ENCODE measurements at places on chromosomes 12 and 14. TPM values are rescaled to one million over a fixed set of nuclear protein-coding genes. Genes with fewer than 3 reads are reported as not detected.

GRCh38 chr14:74492776-74493342 is at the start of gene NPC2:
Gene NPC2 (minus strand): TSS chr14:74493305. CDS start chr14:74493274, 31 bp downstream.
- no peaks in the 10 kb centered on the region for H3K36me3 ChIP-seq
- H3K4me1 ChIP-seq: peaks cover 5% of the 10 kb centered on the region
- H3K4me3 ChIP-seq: peak within 1 kb of the TSS; percentile 87
- no peak for DNase-seq
- no peaks in the 10 kb centered on the region for H3K27me3 ChIP-seq

DNA sequence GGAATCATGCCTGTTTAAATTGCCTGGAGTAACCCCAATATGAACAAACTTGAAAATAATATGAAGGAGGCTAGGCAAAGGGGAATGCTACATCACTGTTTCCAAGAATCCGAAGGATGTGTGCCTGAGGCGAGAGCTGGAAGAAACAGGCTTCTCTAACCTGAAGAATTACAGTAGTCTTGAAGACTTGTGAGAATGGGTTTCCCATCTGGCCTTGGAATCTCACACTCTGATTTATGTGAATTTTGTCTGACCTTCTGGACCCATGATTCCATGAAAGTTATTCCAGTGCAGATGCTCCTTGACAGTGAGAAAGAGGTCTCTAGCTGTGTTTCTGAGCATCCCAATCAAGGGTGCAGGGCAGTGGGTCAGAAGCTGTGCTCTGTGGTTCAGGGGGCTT is 122.1 kb upstream of the PARP11 start:
- no peak for DNase-seq
- H3K4me3 ChIP-seq: no peak overlapping the region
- H3K36me3 ChIP-seq: no peaks in the 10 kb centered on the region
- no peaks in the 10 kb centered on the region for H3K27me3 ChIP-seq

DNA sequence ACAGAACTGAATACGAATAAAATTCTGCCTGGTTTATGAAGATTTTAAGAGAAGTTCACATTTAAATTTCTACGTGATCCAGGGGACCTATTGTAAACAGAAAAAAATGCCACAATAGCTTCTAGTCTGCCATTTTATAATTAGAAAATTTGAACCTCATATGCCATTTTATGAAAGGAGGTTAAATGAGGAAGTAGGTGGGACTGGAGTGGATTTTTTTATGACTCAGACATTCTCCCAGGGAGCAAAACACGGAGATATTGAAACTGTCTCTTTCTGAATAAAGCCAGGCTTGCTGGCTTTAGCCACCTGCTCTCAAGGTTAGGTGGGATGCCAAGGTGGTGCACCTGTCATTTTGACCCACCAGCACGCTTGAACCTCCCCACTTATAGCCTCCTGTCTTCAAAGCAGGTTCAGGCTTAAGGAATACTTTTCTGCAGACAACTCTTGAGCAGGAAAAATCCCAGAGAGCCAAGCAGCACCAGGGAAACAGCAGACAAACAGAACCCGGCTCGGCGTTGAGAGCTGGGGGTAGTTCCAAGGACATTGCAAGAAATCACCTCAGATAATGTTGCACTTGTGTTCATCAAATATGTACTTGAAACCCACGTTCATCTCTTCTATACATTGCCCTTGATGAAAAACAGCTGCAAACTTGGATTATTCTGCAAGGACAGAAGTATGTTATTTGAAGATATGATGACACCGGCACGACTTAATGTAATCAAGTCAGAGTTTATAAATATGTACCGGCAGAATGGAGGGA is 203.7 kb downstream of the PPM1H start:
- H3K4me3 ChIP-seq: no peak overlapping the region
- no peak for DNase-seq
- no peaks in the 10 kb centered on the region for H3K27me3 ChIP-seq
- no peaks in the 10 kb centered on the region for H3K36me3 ChIP-seq

GRCh38 chr12:74595696-74596095 is 58.1 kb downstream of the ATXN7L3B start:
- H3K36me3 ChIP-seq: no peaks in the 10 kb centered on the region
- no peaks in the 10 kb centered on the region for H3K27me3 ChIP-seq
- DNase-seq: no peak
- H3K4me3 ChIP-seq: no peak overlapping the region
- no peaks in the 10 kb centered on the region for H3K4me1 ChIP-seq

DNA sequence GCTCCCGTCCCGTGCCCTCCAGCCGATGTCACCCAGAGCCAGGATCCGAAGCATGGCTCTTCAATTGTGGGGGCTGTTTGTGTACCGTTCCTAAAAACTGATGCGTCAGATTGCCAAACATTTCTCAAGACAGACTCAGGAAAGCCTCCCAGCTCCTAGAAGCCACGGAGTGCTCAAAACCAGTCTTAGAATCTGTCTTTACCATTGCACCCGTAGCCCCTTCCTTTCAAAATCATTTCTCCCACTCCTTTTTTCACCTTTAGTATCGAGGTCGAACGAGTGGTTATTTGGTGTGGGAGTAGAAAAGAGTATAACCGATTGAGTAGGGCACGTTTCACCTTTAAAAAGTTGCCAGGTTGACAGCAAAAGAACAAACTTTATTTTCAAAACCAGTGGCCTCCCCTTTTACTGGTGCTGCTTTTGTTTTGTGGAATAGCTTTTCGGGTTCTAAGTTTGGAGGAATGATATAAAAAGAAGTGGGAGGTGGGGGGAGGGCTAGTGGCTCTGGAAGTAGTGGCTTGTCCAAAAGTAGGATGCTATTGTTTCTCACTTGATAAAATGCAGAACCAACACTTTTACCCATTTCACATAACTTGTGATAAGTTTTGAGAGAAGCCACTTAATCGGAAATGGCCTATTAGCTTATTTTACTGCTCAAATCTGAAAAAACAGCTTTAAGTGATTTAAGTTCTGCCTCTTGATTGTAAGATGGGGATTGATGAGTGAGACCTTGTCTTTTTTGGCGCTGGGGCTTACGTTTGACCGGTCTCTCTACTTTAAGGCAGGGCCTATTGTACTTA is 803 bp downstream of the STK38L start:
- peak overlapping the region; percentile 86 for H3K4me3 ChIP-seq
- H3K27ac ChIP-seq: no peak overlapping the region
- no peaks in the 10 kb centered on the region for H3K27me3 ChIP-seq
- H3K36me3 ChIP-seq: no peaks in the 10 kb centered on the region
- peaks cover 3% of the 10 kb centered on the region for H3K4me1 ChIP-seq
- DNase-seq: no peak

DNA sequence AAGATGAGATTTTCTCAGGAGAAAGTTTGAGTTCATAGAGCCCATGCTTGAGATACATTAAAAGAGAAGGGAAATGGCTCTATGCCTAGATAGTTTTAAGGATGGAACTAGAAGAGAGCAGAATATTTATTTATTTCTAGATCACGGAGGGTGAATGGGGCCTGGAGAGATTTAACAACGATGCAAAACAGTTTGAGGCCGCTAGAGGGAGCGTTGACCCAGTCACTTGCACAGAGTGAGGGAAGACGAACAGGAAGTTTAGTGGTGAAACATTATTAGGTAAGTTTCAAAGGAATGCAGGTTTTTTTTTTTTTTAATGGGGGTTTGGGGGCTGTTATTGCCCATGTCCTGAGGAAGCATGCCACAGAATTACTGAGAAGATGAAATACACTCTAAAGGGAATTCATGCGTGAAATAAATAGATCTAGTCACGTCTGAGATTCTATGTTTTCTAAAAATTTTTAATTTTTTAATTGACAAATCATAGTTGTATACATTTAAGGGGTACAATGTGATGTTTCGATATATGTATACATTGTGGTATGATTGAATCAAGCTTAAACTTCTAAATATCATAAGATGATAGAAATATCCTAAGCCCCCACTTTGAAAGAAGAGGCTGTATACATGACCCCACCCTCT is 14.8 kb upstream of the PPP1R1A start:
- H3K4me1 ChIP-seq: no peaks in the 10 kb centered on the region
- DNase-seq: peak; percentile 52
- H3K4me3 ChIP-seq: no peak overlapping the region
- H3K36me3 ChIP-seq: no peaks in the 10 kb centered on the region

DNA sequence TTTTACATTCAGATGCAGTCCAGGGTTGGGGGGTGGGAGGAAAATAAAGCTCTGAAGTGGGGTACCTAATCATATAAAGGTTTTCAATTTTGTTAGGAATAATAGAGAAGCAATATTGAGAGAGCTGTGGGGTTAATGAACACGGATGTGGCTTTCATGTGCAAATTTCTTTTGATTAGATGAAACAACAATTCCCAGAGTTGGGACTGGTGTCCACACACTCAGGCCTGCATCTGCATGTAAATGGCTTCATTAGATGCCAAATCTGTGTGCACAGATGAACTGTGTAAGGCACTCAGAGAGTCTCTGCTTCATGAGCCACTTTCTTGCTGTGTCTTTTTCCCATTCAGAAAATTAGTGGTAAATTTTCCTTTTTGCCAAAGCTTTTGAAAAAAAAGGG is 377.1 kb upstream of the NOVA1 start:
- H3K27me3 ChIP-seq: no peaks in the 10 kb centered on the region
- no peaks in the 10 kb centered on the region for H3K4me1 ChIP-seq
- H3K4me3 ChIP-seq: no peak overlapping the region
- no peak for DNase-seq
- no peaks in the 10 kb centered on the region for H3K36me3 ChIP-seq

DNA sequence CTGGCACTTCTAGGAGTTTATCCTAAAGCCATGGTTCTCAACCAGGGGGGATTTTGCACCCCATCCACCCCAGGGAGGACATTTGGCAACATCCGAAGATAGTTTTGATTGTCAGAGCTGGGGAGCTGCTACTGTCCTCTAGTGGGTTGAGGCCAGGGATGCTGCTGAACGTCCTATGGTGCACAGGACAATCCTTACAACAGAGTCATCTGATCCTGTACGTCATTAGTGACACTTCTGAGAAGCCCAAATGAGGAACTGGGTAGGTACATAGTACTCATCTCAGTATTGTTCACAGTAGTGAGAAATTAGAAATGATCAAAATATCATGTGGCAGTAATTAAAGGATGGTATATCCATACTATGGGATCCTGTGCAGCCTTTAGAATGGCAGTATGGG is 185.1 kb downstream of the CHST11 start:
- H3K36me3 ChIP-seq: no peaks in the 10 kb centered on the region
- no peaks in the 10 kb centered on the region for H3K27me3 ChIP-seq
- no peak for DNase-seq
- H3K4me3 ChIP-seq: no peak overlapping the region

DNA sequence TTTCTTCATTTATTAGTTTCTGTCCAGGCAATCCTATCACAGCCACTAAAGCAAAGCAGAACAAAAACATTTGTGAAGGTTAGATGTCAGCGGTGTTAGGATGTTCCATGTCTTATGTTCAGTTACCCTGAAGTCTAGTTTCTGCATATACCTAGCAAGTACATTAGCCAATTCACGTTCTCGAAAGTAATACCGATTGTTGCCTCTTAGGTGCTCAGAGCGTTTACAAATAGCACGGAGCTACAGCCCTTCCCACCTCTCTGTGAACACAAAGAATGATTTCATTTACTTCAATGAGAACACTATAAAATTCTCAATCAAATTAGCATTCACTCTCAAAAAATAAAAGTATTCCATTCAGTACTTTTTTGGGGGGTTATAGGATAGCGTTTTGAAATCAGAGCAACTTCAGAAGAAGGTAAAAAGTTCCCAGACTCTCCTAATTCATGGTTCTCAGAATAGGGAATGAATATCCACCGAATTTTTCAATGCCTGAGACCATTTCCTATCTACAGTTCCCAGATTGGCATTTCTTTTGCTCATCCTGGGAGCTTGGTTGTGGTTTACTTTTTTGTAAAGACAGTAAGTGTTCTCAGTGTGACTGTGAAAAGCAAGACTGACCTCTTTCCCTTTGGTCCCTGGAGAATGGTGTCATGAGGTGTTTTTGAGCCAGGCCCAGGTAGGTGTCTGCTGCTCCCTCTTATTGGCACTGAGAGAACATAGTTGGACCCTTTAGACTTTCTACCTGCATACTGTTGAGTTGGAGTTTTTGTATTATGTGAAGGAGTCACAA is 488.0 kb upstream of the RGS6 start:
- no peak for DNase-seq
- H3K4me1 ChIP-seq: peaks cover 4% of the 10 kb centered on the region
- no peaks in the 10 kb centered on the region for H3K27me3 ChIP-seq
- no peak overlapping the region for H3K4me3 ChIP-seq
- no peak overlapping the region for H3K27ac ChIP-seq

ANKRD33 gene
- not detected for polyA plus RNA-seq

KRT79 gene
- not detected for polyA plus RNA-seq

FRMD6 gene
- polyA plus RNA-seq: 15.3 TPM
